ENCODE measurements at places on chromosomes 16 and 17. TPM values are rescaled to one million over a fixed set of nuclear protein-coding genes. Genes with fewer than 3 reads are reported as not detected.

Gene MYH10
- total RNA-seq = 34.7 TPM

Gene IGF2BP1
- total RNA-seq = 0.63 TPM

DNA sequence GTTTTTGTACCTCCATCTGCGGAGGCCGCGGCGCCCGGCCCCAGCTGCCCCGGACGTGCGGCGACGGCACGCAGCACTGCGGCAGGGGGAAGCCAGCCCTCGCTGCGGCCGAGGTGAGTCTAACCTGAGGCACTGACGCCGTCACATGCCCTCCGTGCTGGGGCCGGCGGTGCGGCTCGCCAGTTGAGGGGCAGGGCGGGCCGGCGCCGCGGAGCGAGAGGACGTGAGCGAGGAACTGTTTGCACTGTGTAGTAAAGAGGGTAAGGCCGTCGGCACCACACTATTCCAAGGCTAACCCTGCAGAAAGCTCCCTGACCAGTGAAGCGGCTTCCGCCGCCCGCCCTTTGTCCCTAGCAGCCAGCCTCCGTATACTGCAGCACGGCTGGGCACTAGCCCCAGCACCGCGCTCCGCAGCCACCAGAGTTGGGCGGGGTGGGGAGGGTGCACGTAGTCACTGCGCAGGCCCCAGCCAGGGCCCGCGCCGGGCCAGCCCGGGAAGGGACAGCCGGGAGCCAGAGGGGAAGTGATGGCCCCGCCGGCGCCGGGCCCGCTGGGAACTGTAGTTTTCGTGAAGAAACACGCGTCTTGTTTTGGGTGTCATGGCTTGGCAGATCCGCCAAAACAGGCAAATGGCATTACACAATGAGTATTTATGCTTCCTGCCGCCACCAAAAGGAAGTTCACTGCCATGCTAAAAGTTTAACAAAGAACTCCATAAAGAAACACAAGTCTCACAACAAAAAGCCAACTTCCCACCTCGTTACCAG lies 580 bp upstream of the KANSL1 start:
- ATAC-seq = peak; percentile 81

- ATAC-seq = no peak
These were observed 101.8 kb downstream of the PARN start for GRCh38 chr16:14528306-14528705.

GRCh38 chr16:12723681-12724080 lies 80.0 kb downstream of the CPPED1 start:
- no peak for ATAC-seq

DNA sequence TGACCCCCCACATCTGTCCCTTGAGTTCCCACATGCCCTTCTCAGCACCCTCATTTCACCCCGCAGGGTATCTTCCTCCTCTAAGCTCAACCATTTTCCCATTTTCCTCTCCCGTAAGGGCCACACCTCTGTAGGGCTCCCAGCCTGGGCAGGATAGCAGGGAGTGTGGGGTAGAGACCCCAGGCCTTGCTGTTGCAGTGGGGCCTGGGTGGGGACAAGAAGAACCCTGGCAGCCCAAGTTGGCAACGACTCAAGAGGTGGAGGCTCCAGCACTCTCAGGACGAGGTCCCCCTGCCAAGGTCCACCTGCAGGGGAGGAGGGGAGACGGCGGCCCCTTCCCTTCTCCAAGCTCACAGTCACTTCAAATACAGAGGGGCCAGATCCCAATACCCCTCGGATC lies 2.0 kb upstream of the TMEM92 start:
- no peak for ATAC-seq

Gene NLRC3
- total RNA-seq = 49.1 TPM

DNA sequence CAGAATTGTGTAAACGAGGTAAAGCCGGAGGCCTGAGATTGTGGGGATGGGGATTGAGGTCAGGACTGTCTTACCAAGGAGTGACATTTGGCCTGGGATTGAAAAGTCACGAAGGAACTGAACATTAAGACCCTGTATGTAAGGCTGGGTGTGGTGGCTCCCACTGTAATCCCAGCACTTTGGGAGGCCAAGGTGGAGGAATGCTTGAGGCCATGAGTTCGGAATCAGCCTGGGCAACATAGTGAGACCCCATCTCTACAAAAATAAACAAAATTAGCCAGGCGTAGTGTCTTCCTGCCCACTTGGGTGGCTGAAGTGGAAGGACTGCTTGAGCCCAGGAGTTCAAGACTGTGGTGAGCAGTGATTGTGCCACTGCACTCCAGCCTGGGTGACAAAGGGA lies 75.5 kb downstream of the JPH3 start:
- no peak for ATAC-seq

Gene TUBG1
- total RNA-seq = 88.4 TPM

DNA sequence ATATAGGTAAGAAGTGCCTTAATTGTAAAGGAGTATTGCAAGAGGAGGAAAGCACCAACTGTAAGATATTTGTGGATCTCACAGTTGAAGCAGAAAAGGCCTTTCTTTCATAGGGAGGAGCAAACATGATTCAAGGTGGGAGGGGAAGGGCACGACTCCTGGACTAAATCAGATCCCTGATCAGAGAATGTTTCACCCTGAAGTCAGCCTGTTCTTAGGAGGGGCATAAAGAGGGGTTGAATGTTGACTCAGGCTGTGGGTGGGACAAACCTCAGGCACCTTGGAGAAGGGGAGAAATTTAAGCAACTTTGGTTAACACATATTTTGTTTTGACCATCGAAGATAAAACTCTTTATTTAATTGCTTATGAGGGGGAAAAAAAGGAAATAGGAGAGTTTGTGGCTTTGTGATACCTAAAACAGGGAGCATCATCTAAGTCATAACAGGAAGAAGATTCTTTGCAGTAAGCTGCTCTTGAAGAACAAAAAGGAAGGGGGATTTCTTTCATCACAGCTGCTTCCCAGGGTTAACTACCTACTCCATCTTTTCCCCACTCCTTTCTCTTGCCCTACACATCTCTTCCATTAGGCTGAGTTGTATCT lies 158.6 kb upstream of the ZNF267 start:
- ATAC-seq = peak; percentile 29

Gene GLIS2
- total RNA-seq = 1.6 TPM

DNA sequence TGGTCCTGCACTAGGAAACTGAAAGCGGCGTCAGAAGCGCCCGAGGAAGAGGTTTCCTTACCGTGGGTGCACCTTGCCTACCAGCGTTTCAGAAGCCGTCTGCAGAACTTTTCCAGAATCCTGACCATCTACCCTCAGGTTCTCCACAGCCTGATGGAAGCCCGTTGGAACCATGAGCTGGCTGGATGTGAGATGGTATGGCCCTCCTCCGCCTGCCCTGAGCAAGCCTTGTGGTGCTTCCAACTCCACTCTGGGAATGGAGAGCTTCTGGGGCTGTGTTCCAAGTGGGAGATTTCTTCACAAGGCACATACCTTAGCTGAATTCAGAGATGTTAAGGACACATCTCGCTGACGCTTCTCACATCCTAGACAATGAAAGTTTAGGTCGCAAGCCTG lies 51.8 kb upstream of the ENDOV start:
- no peak for ATAC-seq

- ATAC-seq = no peak
These were observed 6.0 kb downstream of the ZCCHC14 start for GRCh38 chr16:87486713-87487247.

DNA sequence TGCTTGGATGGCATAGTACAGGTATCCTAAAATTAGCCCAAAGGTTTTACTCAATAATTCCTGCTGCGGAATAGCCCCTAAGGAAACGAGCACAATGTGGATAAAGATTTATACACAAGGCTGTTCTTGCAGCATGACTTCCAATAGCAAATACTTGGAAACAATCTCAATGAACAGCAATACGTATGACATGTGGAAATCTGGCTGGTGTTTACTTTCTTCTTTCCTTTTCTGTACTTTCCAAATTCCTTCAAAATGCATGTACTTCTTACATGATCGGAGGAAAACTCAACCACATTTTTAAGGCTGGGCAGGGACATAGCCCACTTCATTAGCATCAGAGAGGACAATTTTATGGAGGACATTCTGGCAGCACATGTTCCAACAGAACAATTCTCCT lies 86.6 kb downstream of the C16orf95 start:
- no peak for ATAC-seq

Gene DRG2
- total RNA-seq = 64.7 TPM

DNA sequence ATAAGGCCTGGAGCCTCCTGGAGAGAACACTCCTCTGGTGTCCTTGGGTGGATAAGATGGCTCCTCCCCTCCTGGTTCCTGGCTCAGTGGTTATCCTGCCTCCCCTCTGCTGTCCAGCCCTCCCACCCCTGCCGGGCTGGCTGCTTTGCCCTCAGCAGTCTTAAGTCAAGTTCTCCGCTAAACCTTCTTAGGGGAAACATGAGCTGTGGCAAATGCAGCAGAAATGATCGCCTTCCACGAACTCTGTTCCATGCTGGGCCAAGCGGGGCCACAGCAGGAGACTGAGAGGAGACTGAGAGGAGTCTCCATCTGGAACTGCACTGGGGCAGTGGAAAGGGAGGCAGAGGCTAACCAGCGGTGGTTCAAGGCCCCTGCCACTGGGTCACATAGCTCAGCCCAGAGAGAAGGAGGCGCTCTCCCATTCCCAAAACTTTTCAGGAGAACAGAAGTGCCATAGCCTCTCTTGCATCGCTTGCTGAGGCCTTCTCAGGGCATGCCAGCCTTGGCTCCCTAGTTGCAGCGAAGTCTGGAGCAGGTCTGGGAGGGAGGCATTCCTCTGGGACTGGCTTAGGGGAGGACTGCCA lies 26.9 kb downstream of the TNS4 start:
- ATAC-seq = no peak

- peak; percentile 53 for ATAC-seq
These were observed 102.9 kb upstream of the TMEM97 start for GRCh38 chr17:28216052-28216451.

DNA sequence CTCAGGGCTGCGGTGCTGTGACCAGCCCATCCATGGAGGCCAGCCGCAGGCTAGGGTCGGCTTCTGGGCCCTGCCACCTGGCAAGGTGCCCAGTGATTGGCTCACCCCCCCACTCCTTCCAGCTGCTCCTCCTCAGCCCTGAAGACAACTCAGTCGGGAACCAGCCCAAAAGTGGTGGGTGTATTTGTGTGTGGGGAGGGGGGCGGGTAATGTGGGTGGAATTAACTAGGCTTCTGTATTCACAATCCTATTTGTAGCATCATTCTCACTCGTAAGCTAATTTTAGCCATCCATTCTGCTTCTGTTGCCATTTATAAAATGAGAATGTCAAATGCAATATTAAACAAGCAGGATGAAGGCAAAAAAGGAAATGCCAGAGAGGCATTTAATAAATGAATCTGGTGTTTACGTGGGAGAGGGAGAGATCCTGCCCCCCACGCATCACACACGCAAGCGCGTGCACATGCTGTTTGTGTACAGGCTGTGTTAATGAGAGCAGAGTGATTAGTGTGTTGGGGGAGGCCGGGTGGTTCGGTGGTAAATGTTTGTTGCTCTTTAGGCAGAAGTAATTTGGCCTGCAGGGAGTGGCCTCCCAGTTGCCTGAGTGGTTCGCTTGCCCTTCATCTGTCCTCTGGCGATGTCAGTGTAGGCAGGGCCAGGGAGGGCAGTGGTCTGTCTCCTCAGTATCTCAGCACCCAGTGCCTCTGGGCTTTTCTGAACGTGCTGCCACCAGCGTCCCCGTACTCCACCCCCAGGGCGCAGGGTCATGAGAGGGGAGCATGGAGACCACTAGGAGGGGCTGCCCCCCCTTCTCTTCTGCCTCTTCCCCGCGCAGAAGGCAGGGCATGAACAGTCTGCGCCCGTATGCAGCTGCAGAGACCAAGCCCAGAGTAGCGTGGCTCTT lies 140.1 kb downstream of the CCDC182 start:
- ATAC-seq = peak; percentile 20

Gene BAIAP3
- 2.2 TPM for total RNA-seq

Gene FSCN2
- total RNA-seq = 0.93 TPM

DNA sequence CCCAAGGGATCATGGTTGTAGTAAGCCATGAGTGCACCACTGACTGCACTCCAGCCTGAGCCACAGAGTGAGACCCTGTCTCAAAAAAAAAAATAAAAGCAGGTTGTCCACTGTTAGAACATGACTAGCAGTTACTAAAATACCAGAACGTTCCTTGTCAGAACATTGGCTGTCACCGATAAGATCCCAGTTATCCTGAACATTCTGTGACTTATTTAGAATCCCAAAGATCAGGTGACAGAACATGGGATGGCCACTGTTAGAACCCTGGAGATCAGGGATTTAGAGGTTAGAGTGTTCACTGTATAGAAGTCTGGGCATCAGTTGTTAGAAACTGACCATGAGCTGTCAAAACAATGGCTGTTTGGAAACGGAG lies 8.6 kb downstream of the CES4A start:
- ATAC-seq = no peak

Gene NPEPPS
- 105 TPM for total RNA-seq

GRCh38 chr16:30903596-30903995 lies 7.2 kb downstream of the CTF1 start:
- no peak for ATAC-seq

Gene NOD2
- total RNA-seq = 28.4 TPM

- no peak for ATAC-seq
These were observed 594.0 kb downstream of the WWOX start for GRCh38 chr16:78693496-78693895.

DNA sequence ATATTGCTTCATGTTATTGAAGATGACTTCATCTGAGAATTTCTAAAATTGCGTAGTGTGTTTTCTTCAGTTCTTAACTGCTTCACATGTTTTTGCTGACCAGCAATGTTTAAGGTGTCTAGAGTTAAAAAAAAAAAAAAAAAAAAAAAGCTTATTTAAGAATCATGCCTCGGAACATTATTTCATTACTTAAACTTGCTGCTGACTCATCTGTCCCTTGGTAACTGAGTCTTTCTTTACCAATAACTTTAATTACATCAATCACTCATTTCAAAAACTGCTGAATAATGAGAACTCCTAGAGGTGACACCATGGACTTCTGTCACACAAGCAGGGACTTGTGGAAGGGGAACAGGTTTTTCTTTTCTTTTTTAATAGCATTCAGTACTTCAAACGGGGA lies 16.2 kb downstream of the IRX5 start:
- no peak for ATAC-seq

GRCh38 chr17:16288860-16289571 lies 64.3 kb downstream of the CENPV start:
- no peak for ATAC-seq

DNA sequence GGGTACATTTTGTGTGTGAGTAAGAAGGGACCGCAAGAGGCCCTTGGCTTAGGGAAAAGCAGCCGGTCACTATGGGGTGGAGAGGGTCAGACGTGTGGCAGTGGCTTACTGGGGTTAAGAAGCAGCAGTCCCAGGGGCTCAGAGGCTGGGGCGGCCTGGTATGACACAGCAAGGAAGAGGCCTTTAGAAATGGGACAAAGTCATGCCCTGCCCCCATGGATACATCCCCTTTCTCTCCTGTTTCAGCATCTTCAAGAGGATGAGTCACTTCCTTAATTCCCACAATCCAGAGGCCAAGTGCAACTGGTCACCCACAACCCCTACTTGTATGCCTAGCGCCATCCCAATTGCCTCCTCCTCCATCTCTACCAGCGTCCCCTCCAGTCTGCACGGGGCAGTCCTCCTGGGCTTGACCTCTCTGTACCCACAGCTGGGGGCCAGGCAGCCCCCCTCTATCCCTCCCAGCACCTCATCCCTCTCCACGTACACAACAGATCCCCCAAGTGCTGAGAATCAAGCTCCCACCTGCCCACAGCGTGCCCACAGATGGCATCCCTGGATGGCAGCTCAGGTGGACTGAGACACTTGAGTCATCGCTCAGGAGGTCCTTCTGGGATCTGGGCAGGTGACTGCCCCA lies 6.9 kb upstream of the EFTUD2 start:
- no peak for ATAC-seq
